SK-N-SH treated with all-trans-retinoic acid at 6 μM for 48 hours (cell line): ENCODE measurements at places on chromosomes 12 and 14.

DNA sequence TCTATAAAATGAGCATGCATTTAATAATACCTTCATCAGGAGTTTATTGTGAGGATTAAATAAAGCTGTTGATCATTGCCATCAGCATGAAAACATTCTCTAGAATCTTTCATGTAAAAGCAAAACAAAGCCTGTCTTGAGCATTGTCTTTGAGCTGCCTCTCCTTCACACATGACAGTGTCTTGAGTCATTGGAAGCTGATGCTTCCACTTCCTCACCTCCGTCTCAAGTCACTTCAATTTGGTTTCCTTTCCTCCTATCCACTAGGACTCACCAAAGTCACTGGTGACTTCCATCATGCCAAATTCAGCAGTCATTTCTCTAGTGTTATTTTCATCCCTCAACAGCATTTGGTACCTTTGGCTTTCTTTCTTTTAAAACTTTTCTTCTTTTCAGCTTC lies 31.6 kb upstream of the MYBPC1 start:
- no peak for ATAC-seq

DNA sequence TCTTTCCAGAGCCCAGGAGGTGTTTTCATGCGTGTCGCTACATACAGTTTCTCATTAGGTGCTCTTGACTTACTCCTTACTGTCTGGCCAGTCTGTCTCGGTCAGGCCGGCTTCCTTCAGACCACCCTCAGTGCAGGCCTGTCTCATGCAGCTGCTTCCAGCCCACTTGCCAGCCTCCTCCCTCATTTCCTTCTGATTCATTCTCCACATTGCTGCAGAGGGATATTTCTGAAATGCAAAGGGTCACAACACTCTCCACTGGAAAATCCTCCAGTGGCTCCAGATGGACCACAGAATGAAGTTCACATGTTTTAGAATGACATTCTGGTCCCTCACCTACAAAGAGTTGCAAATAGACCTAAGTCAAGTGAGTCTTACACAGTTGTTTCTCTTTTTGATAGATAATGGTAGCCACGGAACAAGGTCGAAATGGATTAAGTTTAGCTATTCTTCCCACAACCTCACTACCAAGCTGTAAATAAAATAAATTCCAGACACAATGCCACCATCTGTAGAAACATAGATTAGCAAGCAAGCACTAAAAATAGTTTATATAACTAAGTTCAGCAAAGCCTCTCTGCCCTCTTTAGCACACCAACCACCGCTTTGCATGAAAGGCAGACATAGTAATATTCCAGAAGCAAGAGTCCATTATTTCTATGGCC lies 146.9 kb downstream of the ESR2 start:
- ATAC-seq = no peak

GRCh38 chr12:118418385-118419057 lies 42.2 kb downstream of the SUDS3 start:
- no peak for ATAC-seq

GRCh38 chr14:66476964-66477363 lies 9.2 kb upstream of the CCDC196 start:
- peak; percentile 87 for ATAC-seq

DNA sequence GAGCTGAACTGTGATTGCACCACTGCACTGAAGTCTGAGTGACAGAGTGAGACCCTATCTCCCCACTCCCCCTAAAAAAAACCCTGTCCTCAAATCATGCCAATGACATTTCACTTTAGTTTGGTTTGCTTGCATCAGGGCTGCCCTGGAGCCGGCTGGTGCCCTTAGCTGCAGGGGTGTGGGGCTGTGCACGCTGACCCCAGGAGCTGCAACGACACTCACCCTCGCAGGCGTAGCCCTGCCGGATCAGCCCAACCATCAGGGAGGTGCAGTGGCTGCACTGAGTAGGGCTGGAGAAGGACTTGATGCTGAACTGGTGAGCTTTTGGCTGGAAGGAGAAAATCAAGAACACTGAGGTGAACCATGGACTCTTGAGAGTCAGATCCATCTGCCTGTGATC lies 29.8 kb downstream of the AMN start:
- ATAC-seq = no peak

DNA sequence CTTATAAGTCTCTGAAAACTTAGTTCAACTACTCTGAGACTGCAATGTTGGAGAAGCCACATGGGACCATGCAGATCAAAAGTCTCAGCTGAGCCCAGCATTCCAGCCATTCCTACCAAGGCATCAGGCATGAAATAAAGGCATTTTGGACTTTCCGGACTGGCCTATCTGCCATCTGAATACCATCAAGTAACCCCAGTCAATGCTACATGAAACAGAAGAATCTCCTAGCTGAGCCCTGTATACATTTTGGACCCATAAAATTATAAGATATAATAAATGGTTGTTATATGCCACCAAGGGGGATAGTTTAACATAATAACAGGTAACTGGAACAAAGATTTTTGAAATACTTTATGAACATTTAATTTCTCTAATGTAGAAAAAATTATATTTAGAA lies 9.3 kb upstream of the TMEM260 start:
- ATAC-seq = no peak
